Ovary (tissue), 10 donors: ENCODE measurements at places on chromosomes 5 and 9.
A peak's percentile ranks its signal among the peaks of the same experiment; 100 is the strongest.

DNA sequence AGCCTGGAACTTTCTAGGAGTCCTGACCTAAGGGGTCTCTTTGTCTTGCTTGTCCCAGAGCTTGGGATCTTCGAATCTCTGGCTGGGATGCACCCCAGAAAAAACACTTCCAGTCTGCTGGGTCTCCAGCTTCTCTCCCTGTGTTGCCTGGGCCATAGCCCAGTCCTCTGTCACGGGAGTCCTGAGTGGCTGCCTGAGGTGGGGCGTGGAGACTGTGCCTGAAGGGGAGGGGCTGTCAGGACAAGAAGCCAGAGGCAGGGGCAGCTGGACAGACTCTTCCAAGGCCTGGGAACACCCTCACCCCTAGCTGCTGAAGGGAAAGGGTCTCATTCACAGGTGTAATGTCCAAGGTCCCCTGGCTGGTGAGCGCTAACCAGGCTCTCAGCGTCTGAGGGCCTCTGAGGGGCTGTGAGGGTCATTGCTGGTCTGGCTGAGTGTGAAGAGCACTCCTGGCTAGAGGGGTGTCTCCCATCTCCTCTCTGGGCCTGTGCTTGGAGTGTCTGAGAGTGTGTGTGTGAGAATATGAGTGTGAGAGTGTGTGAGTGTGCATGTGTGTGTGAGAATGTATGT, 20.4 kb upstream of the COL27A1 start:
- no peak for DNase-seq

GRCh38 chr5:131628990-131629389, 6.0 kb downstream of the RAPGEF6 start:
- DNase-seq = no peak

DNA sequence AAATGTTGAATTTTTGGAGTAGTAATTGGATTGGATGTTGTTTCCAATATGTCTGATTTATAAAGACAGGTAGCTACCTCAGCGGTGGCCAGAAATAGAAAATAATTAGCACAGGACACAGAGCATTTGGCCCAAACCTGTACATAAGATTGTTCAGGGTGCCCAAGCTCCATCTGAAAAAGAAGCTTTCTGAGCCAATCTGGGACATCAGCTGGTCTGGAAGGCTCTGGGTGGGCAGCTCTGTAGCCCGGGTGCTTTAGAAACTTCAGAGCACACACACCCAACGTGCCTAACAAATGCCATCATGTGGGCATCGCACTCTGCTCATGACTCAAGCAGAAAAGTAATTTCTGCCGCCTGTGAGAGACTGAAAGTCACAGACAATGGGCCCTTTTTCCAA, 460.7 kb downstream of the ICE1 start:
- DNase-seq = no peak

GRCh38 chr5:78543916-78544315, 104.7 kb downstream of the LHFPL2 start:
- no peak for DNase-seq

GRCh38 chr9:96556701-96557461, 62.8 kb downstream of the CDC14B start:
- DNase-seq = no peak

DNA sequence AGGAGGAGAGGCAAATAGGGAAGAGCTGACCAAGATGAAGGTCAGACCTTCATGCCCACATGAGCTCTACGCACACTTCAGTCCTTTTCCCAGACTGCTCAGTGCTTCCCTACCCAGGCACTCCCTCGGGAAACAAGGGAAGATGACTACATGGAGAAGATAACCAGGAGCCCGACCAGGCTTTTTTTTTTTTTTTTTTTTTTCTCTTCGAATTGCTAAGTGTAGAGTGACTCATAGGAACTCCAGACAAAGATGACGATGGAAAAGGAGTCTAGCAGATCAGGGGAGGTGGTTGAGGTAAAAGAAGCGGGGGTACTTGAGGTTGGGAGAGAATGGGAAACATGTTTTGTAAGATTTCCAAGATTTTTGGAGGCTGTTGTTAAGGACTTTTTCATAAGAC, 526.1 kb downstream of the BNC2 start:
- DNase-seq = peak; percentile 68

- no peak for DNase-seq
Measured at GRCh38 chr5:59722874-59723273, 170.7 kb downstream of the PDE4D start.

- DNase-seq = no peak
Measured at GRCh38 chr5:111556501-111556900, 44.2 kb upstream of the STARD4 start.

GRCh38 chr5:160701403-160701802, 150.6 kb downstream of the ATP10B start:
- no peak for DNase-seq
